ENCODE measurements at places on chromosomes 6 and 20.

GRCh38 chr20:18633411-18633810 is 45.6 kb downstream of the DTD1 start:
- DNase-seq: no peak

DNA sequence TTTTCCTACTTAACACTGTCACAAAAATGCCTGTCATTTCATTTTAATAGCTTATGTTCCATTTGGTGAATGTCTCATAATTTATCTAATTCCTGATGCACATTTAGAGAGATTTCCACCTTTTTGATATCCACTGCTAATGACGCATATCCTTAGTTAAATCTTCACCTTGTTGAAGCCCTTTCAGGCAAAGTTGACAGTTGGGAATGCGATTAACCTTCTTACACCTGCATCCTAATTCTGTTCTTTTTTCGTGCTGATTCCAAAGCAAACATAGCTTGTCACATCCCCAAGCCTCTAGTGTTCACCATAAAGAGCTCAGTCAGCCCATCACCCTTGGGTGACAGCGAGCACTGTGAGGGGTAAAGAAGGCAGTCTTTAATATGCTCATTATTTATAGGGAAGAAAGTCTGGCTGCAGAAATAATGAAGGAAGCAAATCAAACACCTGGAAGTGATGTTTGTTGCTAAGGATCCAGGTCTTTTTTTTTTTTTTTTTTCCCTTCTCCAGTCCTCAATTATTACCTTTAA is 205.6 kb downstream of the DTNBP1 start:
- DNase-seq: no peak

DNA sequence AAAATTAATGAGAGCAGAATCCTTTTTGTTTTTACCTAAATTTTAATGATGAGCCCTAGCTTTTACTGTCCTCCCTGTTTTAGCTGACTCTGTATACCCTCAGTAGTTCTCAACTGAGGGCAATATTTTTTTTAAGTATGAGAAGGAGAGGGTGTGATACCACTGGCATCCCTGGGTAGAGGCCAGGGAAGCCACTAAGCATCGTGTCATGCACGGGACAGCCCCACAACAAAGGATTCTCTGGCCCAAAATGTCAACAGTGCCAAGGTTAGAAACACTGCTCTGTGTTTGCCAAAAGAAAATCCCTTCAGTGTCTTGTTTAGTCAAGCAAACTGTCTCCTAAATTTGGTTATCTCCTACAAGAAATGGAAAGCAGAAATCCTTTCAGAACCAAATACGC is 210.4 kb downstream of the KCNQ5 start:
- no peak for DNase-seq

GRCh38 chr6:64520050-64520449 is 884.4 kb downstream of the PHF3 start:
- DNase-seq: no peak

GRCh38 chr20:50691573-50692551 is 520 bp upstream of the RIPOR3 start:
- no peak for DNase-seq

All from CD8-positive, alpha-beta memory T cell (primary cell).